ENCODE measurements at places on chromosomes 12 and 14.

DNA sequence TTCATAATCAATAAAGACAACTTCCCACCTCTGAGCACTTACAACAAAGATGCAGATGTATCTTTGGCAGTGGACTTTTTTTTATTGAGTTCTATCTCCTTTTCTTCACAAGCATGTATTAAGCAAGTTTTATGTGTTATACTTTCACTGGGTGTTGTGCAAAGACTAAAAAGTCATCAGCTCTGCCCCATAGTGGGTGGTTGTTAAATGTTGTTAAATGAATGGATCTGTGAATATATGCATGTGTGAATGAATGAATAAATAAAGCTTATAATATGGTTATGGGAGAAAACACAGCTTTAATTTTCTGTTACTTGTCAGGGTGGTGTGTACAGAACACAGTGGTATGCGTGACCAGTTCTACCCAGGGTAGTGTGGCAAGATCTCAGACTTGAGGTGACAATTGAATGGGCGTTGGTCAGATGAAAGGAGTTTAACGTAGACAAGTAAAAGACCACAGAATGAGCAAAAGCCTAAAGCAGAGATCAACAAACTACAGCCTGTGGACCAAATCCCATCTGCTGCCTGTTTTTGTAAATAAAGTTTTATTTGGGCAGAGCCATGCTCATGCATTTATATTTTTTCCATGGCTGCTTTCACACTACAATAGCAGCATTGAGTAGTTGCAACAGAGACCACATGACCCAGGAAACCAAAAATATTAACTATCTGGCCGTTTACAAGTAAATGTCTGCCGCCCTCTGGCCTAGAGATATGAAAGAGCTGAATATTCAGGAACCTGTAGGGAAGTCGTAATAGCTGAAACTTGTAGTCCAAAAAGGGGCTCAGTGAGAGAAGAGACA, 207.4 kb upstream of the EEA1 start:
- no peak for DNase-seq

DNA sequence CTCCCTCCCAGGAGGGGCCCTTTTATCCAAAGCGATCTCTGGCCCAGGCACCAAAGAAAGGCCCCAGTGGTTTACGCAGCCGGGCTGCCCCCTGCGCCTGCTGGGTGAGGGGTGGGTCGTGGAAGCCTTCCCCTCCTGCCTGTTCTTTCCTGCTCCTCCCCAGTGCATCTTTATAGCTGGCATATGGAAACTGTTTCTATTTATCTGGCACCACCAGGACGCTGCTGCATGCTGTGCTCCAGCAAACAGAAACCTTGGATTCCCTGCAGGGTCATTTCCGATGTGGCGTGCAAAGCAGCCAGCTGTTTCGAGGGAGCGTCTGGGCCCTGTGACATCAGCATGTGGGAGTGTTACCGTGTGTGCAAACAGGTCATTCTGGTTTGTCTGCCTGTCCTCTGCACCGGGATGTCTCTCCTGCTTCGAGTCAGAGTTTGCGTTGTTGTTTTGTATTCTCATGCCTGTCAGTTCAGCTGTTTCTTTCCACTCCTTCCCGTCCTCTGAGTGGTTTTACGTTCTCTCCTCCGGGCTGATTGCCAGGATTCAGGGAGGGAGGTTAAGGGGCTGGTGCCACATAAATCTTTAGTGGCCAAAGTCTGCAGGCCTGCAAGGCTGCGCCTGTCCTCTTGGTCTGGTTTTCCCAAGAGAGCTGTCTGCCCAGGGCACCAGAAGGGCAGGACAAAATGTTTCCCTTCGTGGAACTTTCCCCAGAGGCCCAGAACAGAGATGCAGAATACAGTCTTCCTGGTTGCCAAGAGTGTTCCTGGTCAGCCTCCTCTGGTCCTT, 24.6 kb downstream of the TPCN1 start:
- no peak for DNase-seq

DNA sequence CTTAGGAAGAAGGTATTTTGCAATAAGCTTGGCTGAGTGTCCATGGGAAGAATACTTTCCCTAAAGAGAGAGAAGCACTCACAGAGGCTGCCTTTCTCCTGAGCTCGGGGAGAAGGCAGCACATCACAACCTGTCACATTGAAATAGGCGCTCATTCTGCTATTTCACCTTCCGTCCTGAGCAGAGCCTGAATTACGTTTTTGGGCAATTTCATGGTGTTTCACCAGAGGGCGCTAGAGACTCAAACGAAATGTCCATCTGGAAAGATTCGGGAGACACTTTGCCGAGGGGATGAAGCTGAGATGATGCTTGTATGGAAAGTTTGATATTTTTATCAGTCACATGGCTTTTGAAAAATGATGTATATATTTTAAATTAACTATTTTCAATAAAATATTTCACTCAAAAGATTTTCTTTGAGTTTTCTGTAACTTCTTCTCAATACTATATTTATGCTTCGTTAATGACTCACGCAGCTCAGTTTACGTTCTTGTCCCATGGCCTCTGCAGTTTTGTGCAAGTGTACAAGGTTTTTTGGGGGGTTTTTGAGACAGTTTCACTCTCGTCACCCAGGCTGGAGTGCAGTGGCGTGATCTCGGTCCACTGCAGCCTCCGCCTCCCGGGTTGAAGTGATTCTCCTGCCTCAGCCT, 17.4 kb upstream of the B4GALNT3 start:
- DNase-seq, result peak; percentile 14

DNA sequence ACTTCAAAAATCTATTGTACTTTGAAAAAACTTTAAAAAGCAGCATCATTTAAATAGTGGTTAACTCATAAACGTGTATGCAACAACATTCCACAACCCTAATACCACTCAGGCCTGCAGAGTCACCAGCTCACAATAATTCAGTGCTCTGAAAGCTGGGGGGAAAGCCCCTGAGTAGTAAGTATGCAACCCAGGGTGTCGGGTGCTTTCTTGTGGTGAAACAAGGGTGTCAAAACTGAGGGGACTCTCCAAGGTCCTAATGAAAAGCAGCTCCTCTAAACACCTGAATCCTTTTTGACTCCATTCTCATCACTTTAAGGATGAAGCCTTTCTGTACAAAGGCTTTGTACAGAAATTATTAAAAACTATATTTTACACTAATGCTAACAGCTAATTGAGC, 33.7 kb downstream of the FGFR1OP2 start:
- DNase-seq, result peak; percentile 19

DNA sequence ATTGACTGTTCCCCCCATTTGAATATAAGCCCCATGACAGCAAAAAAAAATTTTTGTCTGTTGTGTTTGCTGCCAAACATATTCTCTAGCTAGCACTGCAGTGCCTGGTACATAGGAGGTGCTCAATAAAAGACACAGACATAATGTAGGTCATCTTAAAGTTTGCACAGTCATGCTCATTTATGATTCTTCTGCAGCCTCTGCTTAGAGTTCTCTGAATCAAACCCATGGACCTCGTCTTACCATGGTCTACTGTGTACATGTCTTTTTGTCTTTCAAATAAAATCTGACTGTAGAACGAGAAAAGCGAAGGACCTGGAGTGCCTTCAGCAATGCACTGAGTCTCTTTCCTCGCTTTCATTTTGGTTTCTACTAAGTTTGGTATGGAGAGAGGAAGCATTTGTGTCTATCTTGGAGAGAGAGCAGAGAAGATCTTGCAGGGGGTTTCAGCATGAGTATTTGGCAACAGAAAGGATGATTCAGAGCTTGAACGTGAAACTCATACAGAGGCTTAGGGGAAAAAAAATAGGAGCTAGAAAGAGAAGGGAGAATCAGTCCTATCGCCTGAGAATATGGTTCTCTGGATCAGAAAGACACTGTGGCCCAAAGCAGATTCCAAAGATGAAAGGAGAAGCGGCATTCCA, 38.8 kb upstream of the TMCC3 start:
- DNase-seq, result no peak

DNA sequence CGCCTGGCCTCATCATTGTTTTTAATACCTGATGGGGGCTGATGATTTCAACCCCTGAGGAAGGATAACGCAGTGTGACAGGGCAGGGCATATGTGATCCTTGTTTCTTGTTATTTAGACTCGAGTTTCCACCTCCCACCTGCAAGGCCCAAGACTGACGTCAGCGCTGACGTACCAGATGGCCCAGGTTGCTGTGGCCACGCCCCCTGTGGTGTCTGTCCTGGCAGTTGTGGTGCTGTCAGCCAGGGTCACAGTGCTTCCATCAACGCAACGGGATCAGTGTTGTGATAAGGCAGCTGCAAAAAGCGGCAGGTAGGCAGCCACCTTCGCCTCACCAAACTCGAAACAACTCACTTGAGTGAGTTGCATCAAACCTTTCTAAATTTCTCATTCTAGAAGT, 18.4 kb downstream of the DDX51 start:
- no peak for DNase-seq

DNA sequence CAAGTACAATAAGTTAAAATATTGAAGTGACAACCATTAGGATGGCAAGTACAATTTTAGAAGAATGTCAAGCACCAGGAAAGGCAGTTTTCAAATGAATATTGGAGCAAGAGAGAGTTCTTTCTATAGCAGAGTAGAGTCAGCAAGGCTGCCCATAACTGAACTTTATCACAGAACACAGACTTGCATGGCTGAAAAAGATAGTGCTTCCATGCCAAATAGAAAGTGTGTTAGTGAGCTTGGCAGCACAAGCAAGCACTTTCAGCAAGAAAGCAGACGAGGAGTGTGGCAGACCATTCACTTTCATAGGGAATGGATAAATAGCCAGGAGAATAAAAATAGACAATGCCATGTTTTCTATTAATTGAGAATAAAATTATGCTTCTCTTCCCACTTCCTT, 647.0 kb upstream of the MGAT4C start:
- no peak for DNase-seq

DNA sequence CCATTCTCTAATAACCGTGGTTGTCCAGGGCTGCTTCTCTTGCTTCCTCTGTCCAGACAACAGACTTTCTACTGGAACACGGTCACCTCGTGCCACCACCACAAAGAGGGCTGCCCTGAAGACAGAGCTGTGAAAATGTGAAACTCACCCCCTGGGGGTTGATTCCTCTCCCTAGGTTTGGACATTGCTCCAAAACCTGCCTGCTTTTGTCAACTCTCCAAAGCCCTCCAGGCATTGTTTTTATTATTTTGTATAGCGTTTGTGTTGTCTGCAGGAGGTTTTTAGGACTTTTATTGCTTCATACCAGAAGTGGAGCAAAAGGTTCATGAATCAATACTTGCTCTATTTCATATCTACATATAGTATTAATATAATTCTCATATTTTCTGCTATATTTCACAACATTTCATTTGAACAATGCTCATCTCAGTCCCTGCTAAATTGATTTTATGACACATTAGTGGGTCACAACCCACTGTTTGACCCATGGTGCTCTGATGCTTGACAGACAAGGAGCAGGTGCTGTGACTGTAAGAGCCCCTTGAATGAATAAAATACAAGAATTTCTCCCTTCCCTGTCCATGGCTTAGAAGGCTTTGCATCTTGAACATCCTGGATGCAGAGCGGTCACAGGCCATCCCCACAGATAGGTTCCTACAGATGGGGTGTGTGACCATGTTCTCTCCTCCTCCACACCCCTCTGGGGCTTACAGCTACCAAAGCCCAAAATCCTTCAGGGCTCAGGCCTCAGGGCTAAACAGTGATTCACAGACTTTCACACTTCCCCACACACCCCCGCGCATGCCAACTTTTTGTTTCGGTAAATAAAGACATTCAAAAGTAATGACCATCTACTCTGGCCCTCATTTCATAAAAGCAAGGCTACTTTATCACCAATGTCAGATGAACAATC, 20.6 kb upstream of the EML1 start:
- no peak for DNase-seq

- no peak for DNase-seq
Observed at GRCh38 chr12:20213723-20214625, 154.4 kb upstream of the PDE3A start.

GRCh38 chr12:131897276-131897675, 2.9 kb downstream of the ULK1 start:
- DNase-seq, result no peak

DNA sequence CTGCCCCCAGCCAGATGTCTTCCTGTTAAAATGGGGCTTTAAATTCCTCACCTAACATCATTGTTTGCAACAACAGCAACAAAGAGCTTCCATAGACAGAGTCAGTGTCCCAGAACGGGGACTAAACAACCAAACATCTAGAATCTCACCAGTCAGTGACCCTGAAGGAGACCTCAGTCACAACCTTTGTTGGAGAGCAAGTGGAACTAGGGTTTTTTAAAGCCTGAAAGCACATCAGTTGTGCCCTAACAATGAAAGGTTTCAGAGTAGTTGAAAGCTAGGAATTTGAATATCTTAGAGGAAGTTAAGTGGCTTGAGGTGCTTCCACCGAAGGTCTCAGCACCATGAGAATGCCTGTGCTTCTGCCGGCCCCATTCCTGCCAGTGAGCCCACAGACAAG, 5.0 kb upstream of the ALDH2 start:
- DNase-seq, result no peak

DNA sequence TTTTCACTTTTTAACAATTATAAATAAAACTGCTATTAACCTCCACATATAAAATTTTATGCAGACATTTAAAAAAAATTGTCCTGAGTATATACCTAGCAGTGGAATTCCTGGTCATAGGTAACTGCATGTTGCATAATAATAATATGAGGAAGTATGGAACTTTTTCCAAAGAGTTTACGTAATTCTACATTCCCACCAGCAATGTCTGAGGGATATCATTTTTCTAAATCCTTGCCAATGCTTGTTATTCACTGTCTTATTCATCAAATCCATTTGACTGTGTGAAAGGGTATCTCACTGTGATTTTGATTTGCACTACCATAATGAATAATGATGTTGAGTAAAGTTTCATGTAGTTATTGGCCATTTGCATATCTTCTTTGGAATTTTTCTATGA, 393.8 kb downstream of the LRFN5 start:
- DNase-seq, result no peak

DNA sequence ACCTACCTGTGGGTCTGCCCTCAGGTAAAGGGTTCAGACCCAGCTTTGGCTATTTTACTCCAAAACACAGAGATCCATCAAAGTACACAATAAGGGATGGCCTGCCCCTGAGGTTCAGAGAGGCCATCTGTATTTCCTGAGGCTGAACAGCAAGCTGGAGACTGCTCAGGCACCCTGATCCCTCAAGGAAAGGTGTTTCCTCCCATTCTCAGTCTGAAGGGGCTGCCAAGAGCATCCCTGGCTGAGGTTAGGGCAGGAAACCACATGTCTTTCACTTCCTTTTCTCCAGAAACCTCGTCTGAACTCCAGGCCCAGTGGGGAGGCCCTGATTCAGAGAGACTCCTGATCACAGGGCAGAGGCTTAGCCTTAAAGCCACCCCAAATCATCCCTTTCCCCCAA, 1.5 kb downstream of the RILPL1 start:
- DNase-seq, result peak; percentile 47

- no peak for DNase-seq
Observed at GRCh38 chr12:93568091-93568490, 4.4 kb upstream of the SOCS2 start.

DNA sequence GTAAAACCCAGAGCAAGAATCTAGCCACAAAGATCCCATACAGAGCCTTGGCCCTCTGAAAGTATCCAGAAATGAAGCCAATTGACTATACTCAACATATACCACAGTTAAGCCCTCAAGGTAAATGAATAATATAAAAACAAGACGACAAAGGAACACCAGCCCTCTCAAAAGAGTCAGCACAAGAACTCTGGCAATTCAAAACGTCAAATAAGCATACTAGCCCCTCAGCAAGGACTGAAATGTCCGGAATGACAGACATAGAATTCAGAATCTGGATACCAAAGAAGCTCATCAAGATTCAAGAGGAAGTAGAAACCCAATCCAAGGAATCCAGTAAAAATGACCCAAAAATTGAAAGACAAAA, 49.9 kb downstream of the GTF2A1 start:
- DNase-seq, result no peak

GRCh38 chr14:101775826-101776225, 14.3 kb downstream of the PPP2R5C start:
- no peak for DNase-seq

Data from Jurkat, Clone E6-1 (cell line).